ENCODE measurements at places on chromosomes 2 and 18. TPM values are rescaled to one million over a fixed set of nuclear protein-coding genes. Genes with fewer than 3 reads are reported as not detected.

The SLC4A5 gene
- 3.6 TPM for total RNA-seq

The CDKL4 gene
- 8.2 TPM for total RNA-seq

The AOX1 gene
- 7.7 TPM for total RNA-seq

The CXCR2 gene
- total RNA-seq, result 1.7 TPM

The SLC35G4 gene
- not detected for total RNA-seq

The IL37 gene
- not detected for total RNA-seq

The MFSD6 gene
- 51.5 TPM for total RNA-seq

The AGXT gene
- 0.48 TPM for total RNA-seq

The SERPINB7 gene
- 31.1 TPM for total RNA-seq

The RANBP2 gene
- total RNA-seq, result 91.7 TPM

Data from umbilical cord (tissue), 2 donors.